Astrocyte of the spinal cord (primary cell): ENCODE measurements at places on chromosomes 2 and 18.

- peak; percentile 46 for DNase-seq
These were observed 31.8 kb upstream of the LYPD1 start for GRCh38 chr2:132701810-132702209.

DNA sequence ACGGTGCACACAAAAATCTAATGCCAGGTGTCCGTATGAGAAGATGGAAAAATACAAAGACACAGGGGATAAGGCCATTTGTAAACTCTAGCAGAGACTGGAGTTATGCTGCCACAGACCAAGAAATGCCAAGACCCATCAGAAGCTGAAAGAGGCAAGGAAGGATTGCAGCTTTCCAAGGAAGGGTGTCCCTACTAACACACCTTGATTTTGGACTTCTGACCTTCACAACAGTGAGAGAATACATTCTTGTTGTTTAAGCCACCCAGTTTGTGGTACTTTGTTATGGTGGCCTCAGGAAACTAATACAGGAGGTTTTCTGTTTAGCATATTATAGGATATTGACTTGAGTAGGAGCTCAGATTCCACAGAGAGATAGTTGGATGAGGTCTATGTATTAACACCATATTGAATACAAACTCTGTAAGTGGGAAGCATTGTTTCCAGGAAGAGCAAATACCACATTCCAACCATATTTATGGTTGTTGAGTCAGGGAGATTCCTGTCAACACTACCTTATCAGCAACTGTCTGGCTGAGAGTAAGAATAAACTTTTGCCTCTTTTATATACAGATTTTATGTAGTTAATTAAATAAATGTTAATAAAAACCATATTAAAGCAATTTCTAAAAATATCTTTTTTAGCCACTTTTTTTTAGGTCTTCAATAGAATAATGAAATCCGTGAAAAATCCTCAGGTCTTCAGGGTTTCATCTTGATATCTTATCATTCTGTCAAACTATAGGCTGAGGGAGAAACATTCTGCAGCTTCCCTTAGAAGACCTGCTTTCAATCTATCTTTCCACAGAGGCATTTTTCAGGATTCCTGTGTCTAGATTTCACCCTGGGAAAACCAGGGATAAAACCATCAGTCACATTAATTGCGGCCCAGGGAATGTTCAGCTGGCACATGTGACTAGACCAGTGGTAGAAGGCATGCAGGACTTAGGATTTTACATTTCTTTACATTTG lies 35.4 kb upstream of the HNMT start:
- peak; percentile 48 for DNase-seq

- DNase-seq: no peak
These were observed 299.9 kb upstream of the SALL3 start for GRCh38 chr18:78679613-78680260.

DNA sequence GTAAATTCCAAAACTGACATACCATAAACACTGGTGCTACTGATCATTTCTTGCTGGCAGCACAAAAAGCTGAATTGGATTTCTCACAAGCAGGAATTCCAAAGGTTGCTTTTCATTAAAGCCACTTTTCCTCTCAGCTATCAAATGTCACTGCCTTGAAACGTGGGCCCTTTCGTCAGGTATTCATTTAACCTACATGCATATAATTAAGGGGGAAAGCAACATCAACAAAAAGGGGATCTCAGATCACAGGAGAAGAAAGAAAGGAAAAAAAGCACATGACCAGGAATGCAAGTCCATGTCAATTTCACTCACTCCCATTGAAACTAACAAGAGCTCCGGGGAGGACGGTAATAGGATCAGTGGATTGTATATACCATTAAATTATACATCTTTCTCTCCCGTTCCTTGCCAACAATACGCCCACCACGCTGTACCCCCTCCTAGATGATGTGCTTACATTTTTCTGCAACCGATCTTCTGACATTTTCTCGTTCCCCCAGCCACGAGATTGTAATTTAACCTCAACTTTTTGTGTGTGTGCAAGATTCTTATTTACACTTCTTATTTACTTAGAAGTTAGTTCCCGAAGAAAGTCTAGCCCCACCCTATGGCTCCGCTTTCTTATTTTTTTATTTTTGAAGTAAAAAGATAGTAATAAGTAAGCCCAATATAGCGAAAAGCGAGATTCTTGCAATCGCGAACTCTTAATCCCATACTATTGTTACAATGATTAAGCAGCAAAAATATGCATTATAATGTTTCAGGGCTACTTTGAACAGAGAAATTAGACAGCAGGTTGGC lies 725 bp downstream of the FIGN start:
- peak; percentile 52 for DNase-seq

- peak; percentile 22 for DNase-seq
These were observed 34.4 kb upstream of the NT5C1B start for GRCh38 chr2:18623782-18624181.

GRCh38 chr2:239822146-239822831 lies 202.9 kb downstream of the NDUFA10 start:
- DNase-seq: no peak

- no peak for DNase-seq
These were observed 122.6 kb upstream of the OTX1 start for GRCh38 chr2:62928015-62928414.

DNA sequence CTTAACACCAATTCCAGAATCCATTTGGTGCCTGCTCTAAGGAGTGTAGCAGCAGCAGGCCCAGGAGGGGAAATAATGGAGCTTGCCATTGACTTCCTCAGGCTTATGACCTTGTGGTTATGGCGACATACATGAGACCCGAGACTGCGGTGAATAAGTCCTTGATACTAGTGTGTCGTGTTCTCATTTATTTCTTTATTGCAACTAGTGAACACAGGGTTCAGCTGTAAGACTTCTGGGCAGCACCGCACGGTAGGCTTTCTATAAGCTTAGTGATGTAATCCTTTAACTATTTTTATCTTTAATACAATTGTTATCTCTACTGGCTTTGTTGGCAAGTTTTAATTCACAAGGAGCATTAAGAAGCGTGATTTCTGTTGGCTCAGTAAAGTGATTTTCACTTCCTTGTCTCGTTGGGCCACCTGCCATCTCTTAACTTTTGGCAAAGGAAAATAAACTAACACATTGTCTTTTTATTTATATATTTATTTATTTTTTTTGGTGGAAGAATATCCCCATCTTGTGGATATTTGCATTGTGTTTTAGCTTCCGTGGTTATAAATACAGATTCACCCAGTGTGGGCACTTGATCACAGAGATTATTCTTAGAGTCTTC lies 139.8 kb downstream of the LTBP1 start:
- DNase-seq: peak; percentile 48

- DNase-seq: no peak
These were observed 96.1 kb downstream of the DDX1 start for GRCh38 chr2:15687720-15688119.

DNA sequence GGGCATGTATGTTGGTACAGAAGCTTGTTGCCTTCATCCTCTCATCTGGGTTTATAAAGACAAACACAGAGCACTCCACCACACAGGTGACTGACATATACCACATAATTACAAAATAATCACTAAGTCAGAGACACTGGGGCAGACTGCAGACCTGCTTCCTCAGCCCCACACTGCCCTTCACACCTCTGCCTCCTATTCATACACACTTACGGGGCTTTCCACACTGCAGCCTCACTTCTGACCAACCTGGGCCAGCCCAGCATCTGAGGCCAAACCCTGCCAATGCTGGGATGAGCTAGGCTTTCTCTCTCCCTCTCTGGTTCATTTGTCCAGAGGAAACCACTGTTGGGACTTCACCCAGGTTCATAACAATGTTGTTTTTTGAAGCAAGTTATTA lies 4.5 kb downstream of the EMX1 start:
- DNase-seq: no peak

- peak; percentile 61 for DNase-seq
These were observed 147.4 kb downstream of the CERS6 start for GRCh38 chr2:168603439-168603961.

GRCh38 chr2:68272246-68272994 lies 20.1 kb upstream of the PPP3R1 start:
- DNase-seq: no peak

DNA sequence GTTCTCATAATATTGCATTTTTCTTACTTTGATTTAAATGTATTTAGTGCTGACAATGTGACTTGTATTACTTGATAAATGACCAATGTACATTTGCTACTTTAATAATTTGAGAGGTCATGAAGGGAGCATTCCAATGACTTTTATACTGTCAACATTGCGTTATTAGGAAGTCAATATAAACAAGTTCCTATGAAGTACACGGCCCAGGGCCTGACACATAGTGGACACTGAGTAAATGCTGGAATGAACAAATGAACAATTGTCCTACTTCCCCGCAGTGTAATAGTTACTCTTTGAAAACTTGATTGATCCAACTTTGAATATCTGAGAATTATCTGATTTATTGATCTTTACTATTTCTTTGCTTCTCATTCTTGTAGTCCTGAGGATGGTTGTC lies 47.3 kb downstream of the PKP4 start:
- no peak for DNase-seq

DNA sequence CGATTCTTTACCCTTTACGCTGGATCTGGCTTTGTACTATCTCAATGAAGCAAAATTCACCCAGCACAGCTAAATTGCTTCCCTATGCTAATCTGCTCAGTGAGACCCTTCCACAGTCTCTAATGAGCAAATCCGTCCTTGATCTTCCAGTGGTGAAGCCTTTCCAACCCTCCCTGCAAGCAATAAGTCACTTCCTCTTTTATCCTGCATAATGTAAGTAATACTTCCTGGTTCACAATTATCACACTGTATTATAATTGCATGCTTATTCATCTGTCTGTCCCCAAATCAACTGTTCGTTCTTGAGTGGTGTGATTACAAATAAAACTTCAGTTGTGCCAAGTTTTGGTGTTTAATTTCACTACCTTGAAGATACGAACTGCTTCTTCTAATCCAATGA lies 404.0 kb downstream of the ADCYAP1 start:
- DNase-seq: no peak

DNA sequence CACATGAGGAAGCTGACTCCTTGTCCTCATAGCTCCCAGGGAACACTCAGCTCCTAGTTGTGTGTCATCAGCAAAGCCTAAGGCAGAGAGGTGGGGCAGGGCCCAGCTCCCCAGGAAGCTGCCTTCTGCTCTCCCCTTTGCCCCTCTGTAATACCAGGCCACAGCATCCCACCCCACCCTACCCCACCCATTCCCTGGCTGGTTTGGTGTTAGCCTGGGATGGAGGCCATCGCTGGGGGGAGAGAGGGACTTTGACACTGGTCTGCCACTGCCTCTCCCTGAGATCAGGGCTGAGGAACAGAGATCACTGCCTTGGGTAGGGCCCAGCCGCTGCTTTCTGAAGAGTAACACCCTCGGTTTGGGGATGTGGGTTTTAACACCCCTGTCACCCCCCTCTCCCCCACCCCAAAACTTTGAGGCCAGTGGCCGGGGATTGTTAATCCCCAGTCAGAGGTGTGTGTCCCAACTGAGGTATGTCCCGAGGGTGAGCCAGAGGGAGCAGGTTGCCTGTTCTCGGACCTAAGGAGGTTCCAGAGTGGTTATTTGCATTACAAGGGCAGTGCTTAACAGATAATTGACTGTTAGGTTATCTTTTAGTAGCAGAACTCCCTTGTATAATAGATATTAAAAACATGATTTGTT lies 41.4 kb downstream of the TET3 start:
- DNase-seq: no peak

DNA sequence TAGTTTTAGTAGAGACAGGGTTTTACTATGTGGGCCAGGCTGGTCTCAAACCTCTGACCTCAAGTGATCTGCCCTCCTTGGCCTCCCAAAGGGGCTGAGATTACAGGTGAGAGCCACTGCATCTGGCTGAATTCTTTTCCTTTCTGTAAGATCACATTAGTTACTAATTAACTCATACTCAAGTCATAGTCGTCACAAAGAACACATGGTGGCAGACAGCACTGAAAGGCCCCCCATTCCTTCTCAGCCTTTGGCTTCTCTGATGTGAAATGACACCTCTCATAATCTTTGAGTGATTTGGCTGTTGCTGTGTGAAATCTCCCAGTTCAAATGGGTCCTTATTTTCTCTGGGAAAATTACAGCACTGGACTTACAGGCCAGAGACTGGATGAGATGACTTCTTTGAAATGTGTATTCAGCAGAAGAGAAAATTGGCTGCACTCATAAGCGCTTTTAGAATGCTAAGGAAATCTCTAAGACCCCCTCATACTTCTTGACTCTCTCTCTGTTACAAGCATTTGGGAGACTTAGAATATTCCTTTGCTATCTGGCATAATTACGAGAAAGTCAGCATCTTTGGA lies 764.8 kb downstream of the RNF144A start:
- no peak for DNase-seq

DNA sequence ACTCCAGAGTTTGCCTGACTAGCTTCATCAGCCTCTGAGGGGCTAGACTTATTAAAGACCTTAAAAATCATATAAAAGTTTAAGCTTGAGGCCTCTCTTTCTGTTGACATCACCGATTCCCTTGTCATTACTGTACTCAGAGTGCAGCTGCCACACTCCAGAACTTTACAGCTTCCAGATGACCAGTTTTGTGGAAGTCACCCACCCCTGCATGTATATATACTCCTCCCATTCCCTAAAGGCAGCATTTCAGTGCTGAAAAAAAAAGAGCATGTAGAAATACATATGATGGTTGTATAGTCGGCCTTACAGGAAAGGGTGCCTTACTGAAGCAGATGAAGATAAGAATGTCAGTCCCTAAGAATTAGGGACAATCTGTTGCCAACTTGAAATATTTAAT lies 117.3 kb downstream of the FEZ2 start:
- DNase-seq: no peak

DNA sequence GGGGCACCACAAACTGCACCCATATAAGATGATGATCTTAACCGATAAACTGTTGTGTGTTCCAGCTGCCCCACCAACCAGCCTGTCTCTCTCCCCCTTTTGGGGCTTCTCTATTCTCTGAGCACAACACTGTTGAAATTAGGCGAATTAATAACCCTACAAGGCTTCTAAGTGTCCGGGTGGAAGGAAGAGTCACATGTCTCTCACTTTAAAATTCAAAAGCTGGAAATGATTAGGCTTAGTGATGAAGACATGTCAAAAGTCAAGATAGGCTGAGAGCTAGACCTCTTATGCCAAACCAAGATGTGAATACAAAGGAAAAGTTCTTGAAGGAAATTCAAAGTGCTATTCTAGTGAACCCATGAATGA lies 782.1 kb downstream of the MBD2 start:
- DNase-seq: no peak

- DNase-seq: peak; percentile 44
These were observed 14.1 kb downstream of the SATB2 start for GRCh38 chr2:199443589-199444130.

- DNase-seq: no peak
These were observed 84.6 kb upstream of the RANBP2 start for GRCh38 chr2:108634576-108635160.

DNA sequence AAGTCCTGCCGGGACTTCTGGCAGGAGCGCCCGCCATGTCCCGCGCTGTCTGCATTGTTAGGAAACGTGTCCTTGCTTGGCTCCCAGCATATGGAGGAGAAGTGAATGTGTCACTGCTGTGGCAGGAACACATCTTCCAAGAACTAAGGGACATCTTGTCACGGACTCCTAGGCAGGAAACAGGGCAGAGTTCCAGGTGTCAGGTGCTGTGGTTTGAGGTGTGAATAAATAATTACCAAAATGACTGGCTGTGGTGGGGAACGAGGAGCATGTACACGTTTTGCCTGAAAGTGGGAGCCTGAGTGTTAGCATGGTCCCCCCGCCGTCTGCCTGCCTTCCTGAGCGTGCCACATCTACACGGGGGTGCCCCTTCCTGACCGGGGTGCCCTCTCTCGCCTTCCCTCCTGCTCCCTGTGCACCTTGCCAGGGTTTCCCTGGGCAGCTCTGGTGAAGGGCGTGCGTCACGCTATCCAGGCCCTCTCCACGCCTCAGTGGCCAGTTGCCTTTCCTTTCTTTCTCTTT lies 237.5 kb downstream of the LDLRAD4 start:
- no peak for DNase-seq
